ENCODE measurements at places on chromosomes 2 and 18. TPM values are rescaled to one million over a fixed set of nuclear protein-coding genes. Genes with fewer than 3 reads are reported as not detected.

The NOSTRIN gene
- not detected for total RNA-seq

The NGEF gene
- 2.7 TPM for total RNA-seq

The COLEC12 gene
- total RNA-seq = not detected

The B3GNT2 gene
- 26.5 TPM for total RNA-seq

The ARHGAP25 gene
- total RNA-seq = not detected

The SP9 gene
- not detected for total RNA-seq

The METTL8 gene
- 34.3 TPM for total RNA-seq

The RFX8 gene
- 10.6 TPM for total RNA-seq

The FBLN7 gene
- 0.03 TPM for total RNA-seq

The REG3A gene
- total RNA-seq = not detected

The ATOH8 gene
- 3.8 TPM for total RNA-seq
